Panc1 (cell line): ENCODE measurements at places on chromosomes 13 and 19. TPM values are rescaled to one million over a fixed set of nuclear protein-coding genes. Genes with fewer than 3 reads are reported as not detected.

Gene OR10H1
- not detected for total RNA-seq

Gene ZNF737
- total RNA-seq, result 11.6 TPM

Gene TMEM59L
- total RNA-seq, result 2.4 TPM

Gene ZNF541
- total RNA-seq, result 0.15 TPM

Gene ZNF221
- 2.8 TPM for total RNA-seq

Gene SIX5
- 38.7 TPM for total RNA-seq

Gene ZNF558
- 43.3 TPM for total RNA-seq

Gene PLVAP
- 0.08 TPM for total RNA-seq

Gene APOE
- 780 TPM for total RNA-seq

Gene OVOL3
- total RNA-seq, result 0.44 TPM
